Mesothelial cell of epicardium (in vitro differentiated cells): ENCODE measurements at places on chromosomes 2 and 18. TPM values are rescaled to one million over a fixed set of nuclear protein-coding genes. Genes with fewer than 3 reads are reported as not detected.

IL1R1 gene
- 10.8 to 13.6 TPM (median 13.3 TPM) in 3 replicates for total RNA-seq

XDH gene
- total RNA-seq, result 3.8 to 3.9 TPM (median 3.9 TPM) in 3 replicates

CD207 gene
- total RNA-seq, result not detected in 3 replicates

SKA1 gene
- 5.0 to 5.9 TPM (median 5.5 TPM) in 3 replicates for total RNA-seq

DNA sequence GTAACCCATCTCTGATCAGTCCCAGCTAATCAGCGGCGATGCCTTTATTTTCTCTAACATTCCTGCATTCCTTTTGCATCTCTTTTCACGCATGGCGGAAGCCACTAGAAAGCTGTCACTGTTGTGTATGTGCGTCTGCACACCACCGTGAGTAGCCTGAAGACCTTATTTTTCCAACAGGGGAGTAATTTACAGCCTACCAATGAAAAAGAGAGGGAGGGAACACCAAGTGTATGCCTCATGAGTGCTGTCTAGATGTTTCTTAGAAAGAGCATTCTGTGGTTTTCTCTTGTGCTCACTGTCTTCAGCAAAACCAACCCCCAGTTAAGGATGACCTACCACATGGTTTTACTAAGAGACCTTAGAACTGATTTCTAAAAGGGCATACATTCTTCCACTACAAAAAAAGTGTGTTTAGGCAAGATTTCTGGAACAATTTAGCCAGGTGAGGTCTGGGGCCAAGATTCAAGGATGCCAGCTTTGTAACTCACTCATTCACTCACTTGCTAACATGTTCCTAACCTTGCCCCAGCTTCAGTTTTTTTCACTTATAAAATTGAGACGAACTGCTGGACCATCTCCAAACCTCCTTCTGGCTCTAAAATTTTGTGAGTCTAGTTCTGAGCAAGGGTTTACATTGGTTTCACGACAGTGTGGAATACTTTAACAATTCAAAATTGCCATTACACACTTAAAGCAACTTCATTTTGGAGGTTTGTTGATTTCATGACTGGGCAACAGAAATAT lies 51.4 kb downstream of the BCL2 start:
- no peak for DNase-seq
- no peak overlapping the region for H3K4me3 ChIP-seq
